ENCODE measurements at places on chromosomes 2 and 18. TPM values are rescaled to one million over a fixed set of nuclear protein-coding genes. Genes with fewer than 3 reads are reported as not detected.

Gene SRD5A2
- total RNA-seq = 0.65 TPM

Gene XIRP2
- 0.42 TPM for total RNA-seq

Gene ASPRV1
- total RNA-seq = 1.7 TPM

Gene TUBB8B
- not detected for total RNA-seq

DNA sequence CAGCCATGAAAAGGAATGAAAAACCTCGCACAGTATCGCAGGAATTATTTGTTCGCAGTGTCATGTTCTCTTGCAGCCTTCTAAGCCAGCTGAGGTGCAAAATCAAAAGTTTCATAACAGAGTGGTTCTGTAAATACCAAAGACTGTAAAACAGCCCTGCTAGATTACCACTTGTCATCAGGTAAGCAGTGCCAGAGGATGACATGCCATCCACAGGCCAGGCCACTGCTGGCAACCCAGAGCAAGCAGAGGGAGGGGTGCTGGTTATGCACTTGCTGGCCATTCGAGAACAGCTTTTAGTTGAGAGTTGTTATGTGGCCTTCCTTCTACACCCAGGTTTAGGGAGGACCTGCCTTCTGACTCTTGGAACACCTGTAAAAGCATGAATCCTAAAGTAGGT, 114.3 kb upstream of the MGAT5 start:
- no peak for DNase-seq

DNA sequence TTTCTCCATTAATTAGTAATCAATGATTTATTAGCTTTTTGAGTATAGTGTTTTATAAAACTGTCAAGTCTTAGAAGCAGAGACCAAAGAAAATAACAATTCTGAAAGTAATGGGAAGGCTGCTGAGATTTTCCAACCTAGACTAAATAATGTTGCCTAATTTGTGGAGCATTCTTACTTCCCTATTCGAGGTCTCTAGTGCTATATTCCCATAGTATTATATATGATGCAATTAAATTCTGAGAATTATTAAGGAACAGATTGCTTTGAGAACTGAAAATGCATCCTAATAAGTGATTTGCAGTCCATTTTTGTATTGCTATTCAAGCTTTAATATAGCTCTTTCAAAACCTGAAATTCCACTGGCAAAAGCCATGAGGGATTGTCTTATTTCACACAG, 27.7 kb upstream of the DOCK10 start:
- DNase-seq = no peak

- no peak for DNase-seq
Measured at GRCh38 chr2:33494155-33494779, 17.8 kb downstream of the RASGRP3 start.

- no peak for DNase-seq
Measured at GRCh38 chr2:189151906-189152305, 27.7 kb downstream of the COL5A2 start.

Gene HRH4
- total RNA-seq = not detected

- DNase-seq = no peak
Measured at GRCh38 chr2:168604252-168604651, 148.2 kb downstream of the CERS6 start.

DNA sequence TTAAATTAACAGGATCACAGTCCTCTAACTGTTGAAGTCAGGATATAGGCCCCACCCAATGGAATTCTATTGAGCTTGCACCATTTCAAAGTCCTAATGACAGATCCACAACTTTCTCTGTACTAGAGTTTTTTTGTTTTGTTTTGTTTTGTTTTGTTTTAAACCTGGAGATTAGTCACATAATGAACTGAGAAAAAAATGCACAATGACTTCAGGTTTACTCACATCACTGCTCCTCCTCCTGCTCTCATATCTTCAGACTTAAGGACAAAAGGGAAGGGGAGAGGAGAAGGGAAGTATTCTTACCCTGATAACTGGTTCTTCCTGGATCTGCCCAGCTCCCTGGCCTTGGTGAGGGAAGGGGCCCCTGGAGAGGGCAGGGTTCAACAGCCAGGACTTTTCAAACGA, 208.2 kb upstream of the EPHA4 start:
- no peak for DNase-seq

Gene VWC2L
- total RNA-seq = not detected

DNA sequence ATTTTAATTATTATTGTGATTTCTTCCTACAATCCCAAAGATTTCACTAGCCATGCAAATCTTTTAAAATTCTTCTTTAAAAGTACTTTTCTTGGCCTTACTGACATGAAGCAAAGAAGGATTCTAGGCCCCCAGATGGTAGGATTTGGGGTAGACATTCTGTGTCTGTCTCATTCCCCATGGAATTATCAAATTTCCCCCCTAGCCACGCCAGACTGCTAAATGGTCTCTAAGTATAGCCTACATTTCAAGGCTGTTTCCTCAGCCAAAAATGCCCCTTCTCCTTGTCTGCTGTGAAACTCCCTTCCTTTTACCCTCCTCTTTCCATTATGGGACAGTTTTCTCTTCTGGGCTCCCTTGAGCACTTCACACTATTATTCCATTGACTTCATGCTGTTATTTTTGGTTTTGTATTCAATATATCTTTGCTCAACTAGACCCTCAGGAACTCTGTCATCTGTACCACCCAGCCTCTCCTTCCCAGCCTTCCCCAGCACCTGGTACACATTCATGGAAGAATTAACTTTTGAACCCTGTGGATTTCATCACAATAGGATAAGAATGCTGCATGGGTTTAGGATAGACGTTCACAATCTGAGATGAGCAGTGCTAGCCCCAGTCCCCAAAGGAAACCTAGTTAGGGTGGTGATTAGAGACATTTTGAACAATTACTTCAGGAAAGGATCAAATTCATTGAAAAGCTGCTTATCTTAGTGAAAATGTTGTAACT, 21.5 kb upstream of the CYP1B1 start:
- DNase-seq = no peak

GRCh38 chr2:127400897-127401756, 13.4 kb upstream of the MAP3K2 start:
- no peak for DNase-seq

Gene UGT1A7
- total RNA-seq = 7.7 TPM

Gene PTCD3
- 125 TPM for total RNA-seq
